ENCODE measurements at places on chromosomes 2 and 18. TPM values are rescaled to one million over a fixed set of nuclear protein-coding genes. Genes with fewer than 3 reads are reported as not detected.

Gene POTEJ
- 0.16 TPM for total RNA-seq

Gene CD8B2
- not detected for total RNA-seq

Gene ABCB11
- total RNA-seq: under 0.01 TPM

Gene ADAM23
- total RNA-seq: 3.2 TPM

Gene VPS4B
- 60.7 TPM for total RNA-seq

Gene TUBA3E
- total RNA-seq: not detected

Gene MCFD2
- 177 TPM for total RNA-seq

Gene MERTK
- 11.2 TPM for total RNA-seq

Gene HTR2B
- total RNA-seq: 0.32 TPM

Gene SDC1
- total RNA-seq: 1.4 TPM

Gene GPR35
- total RNA-seq: 0.50 TPM

Gene RASGRP3
- total RNA-seq: 92.1 TPM

Gene NOP58
- 60.8 TPM for total RNA-seq

Gene FBLN7
- total RNA-seq: 4.4 TPM

Gene ARHGEF33
- 0.16 TPM for total RNA-seq

Gene ITGB1BP1
- 28.8 TPM for total RNA-seq

Gene SAG
- not detected for total RNA-seq

Gene IL1R2
- total RNA-seq: not detected

Gene SNTG2
- total RNA-seq: not detected

Gene TXNDC2
- total RNA-seq: not detected

Gene KIF3C
- total RNA-seq: 6.2 TPM

Gene KYNU
- 1.1 TPM for total RNA-seq

Gene CPO
- total RNA-seq: 0.19 TPM

Gene DCDC2C
- total RNA-seq: not detected

Gene ALPG
- not detected for total RNA-seq

Gene POU3F3
- not detected for total RNA-seq

Gene KCNJ3
- total RNA-seq: not detected

Gene RTKN
- 3.2 TPM for total RNA-seq

Gene ST8SIA5
- not detected for total RNA-seq

Gene IL1RL1
- total RNA-seq: 3.3 TPM

Gene LDLRAD4
- 24.7 TPM for total RNA-seq

Gene SGPP2
- not detected for total RNA-seq

Gene CD226
- total RNA-seq: 0.32 TPM

Gene PDCD1
- total RNA-seq: not detected

Gene CYRIA
- total RNA-seq: 30.8 TPM

Gene SLC14A1
- 0.32 TPM for total RNA-seq

Gene ACMSD
- total RNA-seq: not detected

Gene COLEC11
- total RNA-seq: 0.57 TPM

Gene LRATD1
- total RNA-seq: 2.1 TPM

Gene ZNF385B
- total RNA-seq: not detected

Gene ANKRD29
- 4.9 TPM for total RNA-seq

Gene KCTD1
- 5.8 TPM for total RNA-seq

Gene TNS1
- total RNA-seq: 15.7 TPM

Gene ALPI
- total RNA-seq: not detected

Gene TUBB8B
- not detected for total RNA-seq

Gene GREB1L
- 1.3 TPM for total RNA-seq

Gene FBXO15
- total RNA-seq: 0.06 TPM

Gene NAT8
- not detected for total RNA-seq

Gene RGPD3
- total RNA-seq: under 0.01 TPM
